ENCODE measurements at places on chromosomes 6 and 20.

DNA sequence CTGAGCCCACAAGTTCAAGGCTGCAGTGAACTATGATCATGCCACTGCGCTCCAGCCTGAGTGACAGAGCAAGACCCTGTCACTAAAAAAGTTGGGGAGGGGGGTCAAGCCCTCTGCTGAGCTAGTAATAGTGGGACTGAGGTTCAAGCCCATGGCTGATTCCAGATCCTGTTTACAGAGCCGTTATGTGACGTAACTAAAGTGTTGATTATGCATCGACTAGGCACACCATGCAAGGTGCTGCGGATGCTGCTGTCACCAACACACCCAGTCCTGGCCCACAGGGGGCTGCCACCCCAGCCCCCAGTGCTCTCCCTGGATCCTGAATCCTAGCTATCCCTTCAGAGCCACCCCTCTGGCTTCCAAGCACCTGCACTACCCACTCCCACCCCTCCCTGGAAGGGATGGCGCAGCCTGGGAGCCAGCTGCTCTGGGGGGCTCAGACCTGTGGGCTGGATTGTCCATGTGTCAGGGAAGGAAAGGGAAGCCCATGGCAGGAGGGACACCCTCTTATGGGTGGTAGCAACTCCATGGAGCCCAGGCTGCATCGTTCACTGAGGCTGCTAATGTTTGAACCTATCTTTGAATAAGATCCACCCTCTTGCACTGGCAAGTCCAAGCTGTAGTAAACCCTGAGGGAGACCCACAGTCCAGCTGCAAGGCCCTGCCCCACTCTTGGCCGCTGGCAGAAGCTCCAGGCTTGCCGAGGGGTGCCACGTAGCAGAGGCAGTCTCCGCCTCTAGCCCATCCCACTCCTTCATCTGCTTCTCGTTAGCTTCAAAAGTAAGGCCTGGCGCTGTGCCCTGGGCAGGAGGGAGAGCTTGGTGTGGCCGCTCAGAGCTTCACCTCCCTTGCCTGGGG lies 95.0 kb downstream of the SNX5 start:
- DNase-seq, result peak; percentile 65

GRCh38 chr20:31699801-31700728 lies 22.6 kb downstream of the BCL2L1 start:
- no peak for DNase-seq

DNA sequence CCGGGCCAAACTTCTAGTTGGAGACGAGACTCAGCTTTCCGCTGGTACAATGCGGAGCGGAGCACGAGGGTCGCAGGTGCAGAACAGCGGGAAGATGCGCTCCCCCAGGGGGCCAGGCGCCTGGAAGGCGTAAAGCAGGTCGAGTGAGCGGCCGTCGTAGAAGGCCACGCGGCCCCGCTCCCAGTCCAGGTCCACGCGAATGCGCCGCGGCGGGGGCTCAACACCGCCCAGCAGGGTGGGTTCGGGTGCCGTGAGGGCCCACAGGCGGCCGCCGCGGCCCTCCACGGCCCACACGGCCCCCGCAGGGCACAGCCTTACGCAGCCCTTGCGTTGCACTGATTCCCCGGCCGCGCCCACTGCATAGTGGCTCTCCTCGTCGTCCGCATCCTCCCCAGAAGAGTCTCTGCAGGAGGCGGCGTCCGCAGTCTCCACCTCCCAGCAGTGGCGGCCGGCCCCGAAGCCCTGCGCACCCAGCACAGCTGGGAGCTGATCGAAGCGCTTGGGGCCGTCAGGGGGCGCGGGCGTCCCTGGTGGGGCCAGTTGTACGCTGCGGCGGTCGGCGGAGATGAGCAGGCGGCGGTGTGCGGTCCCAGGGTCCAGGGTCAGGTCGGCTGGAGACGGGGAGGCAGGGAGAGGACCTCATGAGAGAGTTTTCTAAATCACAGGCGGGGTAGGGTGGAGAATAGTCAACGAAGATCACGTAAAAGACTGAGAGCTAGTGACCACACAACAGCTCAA lies 4.3 kb downstream of the PPP1R11 start:
- DNase-seq, result no peak

- no peak for DNase-seq
Observed at GRCh38 chr6:126720304-126720703, 380.4 kb downstream of the CENPW start.

GRCh38 chr20:33812908-33813462 lies 1.8 kb downstream of the CHMP4B start:
- no peak for DNase-seq

DNA sequence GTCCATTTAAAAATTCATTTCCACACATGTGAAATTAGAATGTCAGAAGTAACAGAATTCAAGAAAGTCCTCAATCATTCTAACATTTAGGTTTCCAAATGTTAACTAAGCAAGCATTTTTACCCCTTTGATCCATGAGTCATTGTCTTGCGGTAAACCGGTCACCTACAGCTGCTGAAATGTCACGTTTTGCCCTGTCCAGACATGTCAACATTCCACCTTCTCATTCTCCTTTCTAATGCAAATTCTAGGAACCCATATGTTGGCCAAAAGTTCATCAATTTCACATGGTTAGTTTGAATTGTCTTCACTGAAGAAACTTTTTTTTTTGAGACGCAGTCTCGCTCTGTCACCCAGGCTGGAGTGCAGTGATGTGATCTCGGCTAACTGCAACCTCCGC lies 117.2 kb downstream of the IPCEF1 start:
- no peak for DNase-seq

GRCh38 chr6:124080483-124080882 lies 276.8 kb downstream of the NKAIN2 start:
- DNase-seq, result no peak

GRCh38 chr6:22367346-22367745 lies 70.5 kb upstream of the PRL start:
- DNase-seq, result no peak

DNA sequence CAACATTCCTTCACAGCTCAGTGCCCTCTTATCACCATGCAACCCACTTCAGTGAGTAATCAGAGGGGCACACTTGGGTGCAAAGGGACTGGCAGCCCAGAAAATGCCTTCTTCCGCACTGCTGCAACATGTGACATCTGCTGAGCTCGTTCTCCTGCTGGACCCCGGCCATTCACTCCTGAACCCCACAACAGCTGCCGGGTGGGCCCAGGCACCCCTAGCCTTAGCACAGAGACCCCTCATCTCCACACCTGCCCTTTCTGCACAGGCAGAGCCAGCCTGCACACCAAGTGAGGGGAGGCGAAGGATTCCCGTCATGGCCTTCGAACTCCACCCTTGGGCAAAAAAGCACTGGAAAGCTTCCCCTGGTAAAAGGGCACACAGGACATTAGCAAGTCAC lies 164.3 kb upstream of the RIN2 start:
- no peak for DNase-seq

GRCh38 chr20:7496394-7496991 lies 443.8 kb downstream of the HAO1 start:
- DNase-seq, result no peak

DNA sequence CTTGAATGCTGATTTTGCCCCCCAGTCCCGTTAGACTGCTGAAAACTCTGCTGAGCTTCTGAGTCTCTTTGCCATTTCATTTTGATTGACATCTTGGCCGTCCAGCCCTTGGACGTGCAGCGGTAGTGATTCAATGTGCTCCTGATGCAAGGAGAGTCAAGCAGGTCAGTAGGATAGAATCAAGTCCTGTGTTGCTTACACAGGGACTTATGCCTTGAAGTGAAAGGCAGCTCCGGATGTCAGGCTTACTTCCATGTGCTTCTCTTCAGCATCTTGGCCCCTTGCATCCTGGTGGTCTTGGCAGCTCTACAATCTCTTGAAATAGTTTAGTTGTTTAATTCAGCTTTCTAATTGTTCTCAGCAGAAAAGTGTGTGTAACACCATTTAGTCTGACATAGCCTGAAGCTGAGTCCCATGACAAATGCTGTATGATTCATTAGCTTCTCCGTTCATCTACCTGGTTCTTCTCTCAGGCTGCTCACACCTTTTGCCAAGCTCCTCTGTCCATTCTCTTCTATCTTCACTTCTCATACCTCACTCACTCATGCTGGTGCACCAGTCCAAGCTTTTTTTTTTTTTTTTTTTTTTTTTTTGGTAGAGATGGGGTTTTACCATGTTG lies 76.0 kb downstream of the EZR start:
- DNase-seq, result no peak

DNA sequence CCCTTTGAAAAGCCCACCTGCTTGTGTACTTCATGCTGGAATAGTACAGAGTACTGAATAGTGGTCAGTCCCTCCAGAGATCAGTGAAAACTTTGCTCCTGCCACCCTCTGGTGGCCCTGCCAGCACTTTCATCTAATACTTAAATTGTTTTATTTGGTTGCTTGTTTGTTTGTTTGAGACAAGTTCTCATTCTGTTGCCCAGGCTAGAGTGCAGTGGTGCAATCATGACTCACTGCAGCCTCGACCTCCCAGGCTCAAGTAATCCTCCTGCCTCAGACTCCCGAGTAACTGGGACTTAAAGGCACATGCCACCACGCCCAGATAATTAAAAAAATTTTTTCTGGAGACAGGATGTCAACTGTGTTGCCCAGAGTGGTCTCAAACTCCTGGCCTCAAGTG lies 9.1 kb downstream of the FAM83D start:
- no peak for DNase-seq

GRCh38 chr6:147122823-147123222 lies 81.4 kb upstream of the STXBP5 start:
- DNase-seq, result no peak

DNA sequence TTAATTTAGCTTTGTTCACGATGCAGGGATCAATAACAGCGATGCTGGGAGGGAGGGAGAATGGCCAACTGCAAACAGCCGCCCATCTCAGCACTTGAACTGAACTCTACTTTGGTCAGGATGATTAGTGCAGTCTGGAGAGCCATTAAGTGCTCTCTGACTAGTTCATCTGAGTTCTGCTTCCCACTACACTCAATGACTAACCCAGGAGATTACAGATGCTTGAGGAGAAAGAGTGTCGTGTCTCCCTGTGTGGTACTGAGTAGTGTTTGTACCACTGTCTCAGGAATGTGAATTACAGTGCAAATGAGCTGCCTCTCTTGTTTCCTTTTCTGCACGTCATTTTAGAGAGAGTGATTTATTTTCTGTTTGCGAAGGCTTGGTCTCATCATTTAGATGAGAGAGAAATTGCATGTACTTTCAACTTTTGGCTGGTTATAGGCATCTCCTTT lies 23.5 kb downstream of the CARMIL1 start:
- no peak for DNase-seq

DNA sequence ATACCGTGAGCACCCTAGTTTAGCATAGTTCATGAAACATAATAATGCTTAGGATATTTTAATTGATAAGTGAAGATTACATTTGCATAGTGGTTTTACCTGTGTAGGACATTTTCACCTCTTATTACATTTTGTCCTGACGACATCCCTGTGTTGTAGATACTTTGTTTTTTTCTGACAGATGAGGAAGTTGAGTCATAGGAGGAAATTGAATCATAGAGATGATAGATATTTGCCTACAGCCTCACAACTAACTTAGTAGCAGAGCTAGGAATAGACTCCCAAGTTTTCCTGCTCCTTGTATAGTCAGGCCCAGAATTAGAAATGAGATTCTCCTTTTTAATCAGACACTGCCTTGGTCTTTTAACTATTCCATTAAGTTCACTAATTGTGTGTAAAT lies 100.5 kb upstream of the SUPT3H start:
- DNase-seq, result no peak

DNA sequence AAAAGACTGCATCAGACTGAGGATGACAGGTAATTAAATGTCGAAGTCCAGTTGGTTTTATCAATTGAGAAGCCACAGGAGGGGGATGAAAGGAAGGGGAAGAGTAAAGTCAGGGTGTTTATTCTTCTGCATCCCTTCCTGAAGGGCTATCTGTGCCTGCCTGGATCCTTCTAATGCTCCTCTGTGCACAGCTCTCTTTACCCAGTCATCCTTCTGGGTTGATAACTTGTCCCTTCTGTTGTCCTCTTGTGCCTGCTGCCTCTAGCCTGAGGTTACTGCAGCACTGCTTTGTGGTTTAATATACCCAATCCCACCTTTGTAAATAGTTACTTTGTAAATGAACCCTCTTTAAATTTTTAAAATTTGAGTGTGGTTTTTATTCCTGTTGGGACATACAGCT lies 1127.3 kb downstream of the EPHA7 start:
- DNase-seq, result no peak

- no peak for DNase-seq
Observed at GRCh38 chr20:49521356-49521755, 38.9 kb upstream of the KCNB1 start.

GRCh38 chr6:8392569-8392968 lies 42.8 kb downstream of the SLC35B3 start:
- DNase-seq, result no peak

DNA sequence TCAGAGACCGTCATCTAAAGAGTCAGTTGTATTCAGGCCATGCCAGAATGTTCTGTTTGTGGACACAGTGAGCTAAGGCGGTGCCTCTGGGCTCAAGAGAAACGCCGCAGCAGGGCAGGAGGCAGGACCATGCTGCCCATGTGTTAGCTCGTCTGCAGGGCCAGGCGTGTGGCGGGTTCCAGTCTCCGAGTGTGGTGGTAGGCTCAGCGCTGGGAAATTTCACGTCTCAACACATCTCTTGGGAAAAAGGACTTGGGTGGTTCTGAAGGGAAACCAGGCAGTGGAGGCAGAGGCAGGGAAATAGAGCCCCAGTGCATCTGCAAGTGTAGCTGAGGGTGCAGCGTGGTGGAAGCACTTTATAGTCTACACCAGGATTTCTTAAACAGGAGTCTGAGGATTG lies 56.9 kb upstream of the TAGAP start:
- DNase-seq, result no peak

DNA sequence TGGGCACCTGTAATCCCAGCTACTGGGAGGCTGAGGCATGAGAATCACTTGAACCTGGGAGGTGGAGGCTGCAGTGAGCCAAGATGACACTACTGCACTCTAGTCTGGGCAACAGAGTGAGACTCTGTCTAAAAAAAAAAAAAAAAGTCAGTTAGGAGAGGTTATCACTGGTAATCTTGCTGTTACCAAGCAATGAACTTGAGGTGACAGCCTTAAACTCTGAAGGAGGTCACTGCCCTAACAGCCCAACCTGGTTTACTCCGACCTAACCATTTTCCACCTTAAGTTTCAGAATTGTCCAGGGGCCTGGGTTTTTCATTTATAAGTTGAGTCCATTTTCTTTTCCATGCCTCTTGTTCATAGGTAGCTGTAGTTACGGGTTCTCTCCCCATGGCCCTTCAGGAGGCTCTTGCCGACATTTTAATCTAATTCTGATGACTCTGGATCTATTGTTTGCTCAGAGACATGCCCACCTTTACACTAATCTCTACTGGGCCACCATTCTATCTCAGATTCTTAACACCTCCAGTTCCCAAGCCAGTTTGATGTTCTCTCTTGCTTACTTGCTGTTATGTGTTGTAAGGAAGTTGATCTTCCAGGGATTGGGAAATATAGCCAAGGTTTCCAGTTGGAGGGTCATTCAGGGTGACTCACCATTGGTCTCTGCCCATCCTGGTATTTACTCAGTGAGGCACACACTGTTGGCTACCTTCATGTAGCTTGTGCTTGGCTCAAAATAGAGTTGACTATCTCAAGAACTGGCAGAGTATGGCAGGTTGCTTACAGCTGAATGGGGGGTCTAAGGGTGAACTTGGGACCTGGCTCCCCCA lies 29.1 kb downstream of the SHLD1 start:
- no peak for DNase-seq

DNA sequence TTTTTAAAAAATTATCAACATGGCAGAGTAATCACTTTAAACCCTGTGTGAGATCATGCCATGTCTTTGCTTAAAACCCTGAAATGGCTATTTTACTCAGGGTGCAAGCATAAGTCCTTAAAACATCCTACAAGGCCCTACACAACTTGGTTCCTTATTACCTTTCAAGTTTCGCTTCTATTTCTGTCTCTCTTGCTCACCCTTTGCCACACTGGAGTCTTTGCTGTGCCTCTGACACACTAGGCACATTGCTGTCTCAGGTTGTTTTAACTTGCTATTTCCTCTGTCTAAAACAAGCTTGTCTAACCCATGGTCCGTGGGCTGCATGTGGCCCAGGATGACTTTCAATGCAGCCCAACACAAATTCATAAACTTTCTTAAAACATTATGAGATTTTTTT lies 55.6 kb downstream of the KIAA0408 start:
- no peak for DNase-seq
